Calu3 (cell line): ENCODE measurements at places on chromosomes 3 and 15.

DNA sequence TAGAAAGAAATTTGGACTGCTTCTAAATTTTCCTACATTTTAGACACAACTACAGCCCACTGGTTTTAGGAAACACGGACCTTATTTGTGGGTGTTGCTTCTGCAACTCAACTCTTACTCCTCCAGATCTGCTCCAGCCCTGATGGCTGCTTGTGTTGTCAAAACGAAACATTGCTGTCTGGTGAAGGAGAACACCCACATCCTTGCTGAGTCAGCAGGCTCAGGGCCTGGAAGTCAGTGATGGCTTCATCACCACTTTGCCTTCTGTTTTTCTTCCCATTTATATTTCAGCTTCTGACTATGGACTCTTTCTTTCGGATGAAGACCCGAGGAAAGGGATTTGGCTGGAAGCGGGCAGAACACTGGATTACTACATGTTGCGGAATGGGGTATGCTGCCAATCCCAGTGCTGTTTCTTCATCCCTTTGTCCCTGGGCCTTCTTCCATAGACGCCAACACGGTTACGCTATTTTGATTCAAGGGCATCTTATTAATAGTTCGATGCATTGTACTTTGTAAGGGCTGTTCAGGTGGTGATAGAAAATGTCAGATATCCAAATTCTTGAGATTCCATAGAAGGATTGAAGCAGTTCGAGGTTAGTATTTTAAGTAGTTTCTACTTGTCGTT is 392.6 kb upstream of the TPM1 start:
- DNase-seq: no peak

DNA sequence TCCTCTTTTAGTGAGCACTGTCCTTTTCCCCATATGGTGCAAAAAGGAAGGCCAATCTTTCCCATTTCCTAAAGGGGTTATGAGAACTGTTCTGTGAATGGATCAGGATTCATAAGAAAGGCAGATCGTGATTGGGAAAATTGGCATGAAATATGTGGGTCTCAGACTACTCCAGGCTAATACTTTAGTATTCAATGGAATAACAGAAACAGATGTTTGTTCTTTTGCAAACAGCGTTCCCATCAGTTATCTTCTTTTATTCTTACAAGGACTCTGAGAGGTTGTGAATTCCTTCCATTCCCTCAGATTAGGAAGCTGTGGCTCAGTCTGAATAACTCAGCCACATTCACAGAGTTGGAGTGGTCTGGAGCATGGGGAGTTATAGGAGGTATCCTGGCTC is 51.3 kb upstream of the MTMR10 start:
- no peak for DNase-seq

- DNase-seq: no peak
Measured at GRCh38 chr3:60308808-60309207, 942.4 kb downstream of the FHIT start.

- no peak for DNase-seq
Measured at GRCh38 chr3:54515441-54516213, 393.3 kb downstream of the CACNA2D3 start.

DNA sequence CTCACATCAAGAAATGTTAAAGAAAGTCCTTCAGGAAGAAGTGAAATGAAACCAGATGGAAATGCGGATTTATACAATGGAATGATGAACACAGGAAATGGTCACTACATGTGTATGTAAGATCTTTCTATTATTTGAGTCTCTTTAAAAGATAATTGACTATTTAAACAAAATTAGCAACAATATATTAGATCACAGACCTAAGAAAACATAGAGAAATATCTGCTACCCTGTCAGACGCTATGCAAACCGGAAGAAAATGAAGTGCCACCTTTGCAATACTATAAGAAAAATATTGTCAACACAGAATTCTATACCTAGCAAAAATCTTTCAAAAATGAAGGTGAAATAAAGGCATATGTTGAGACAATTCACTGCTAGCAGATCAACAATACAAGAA is 17.2 kb downstream of the RAB6B start:
- no peak for DNase-seq

GRCh38 chr15:78023865-78024518 is 53.5 kb downstream of the TBC1D2B start:
- no peak for DNase-seq

- DNase-seq: no peak
Measured at GRCh38 chr15:83930392-83931212, 276.7 kb downstream of the ADAMTSL3 start.

- no peak for DNase-seq
Measured at GRCh38 chr3:39127269-39127907, 19.9 kb downstream of the TTC21A start.

DNA sequence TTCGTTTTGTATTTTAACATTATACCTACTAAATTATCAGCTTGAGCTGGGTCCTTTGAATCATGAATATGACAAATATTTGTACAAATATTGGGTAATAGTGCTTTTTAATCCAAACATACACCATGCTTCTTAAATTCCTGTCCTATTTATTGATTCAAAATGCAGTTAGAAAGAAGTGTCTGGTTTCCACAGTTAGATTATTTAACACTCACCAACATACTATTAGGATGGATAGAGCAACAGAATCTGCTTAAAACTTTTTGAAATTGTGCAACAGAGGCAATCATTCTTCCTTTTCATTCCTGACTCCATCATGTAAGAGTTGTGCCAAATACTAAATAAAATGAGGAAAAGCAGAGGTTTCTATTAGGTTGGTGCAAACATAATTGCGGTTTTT is 281.2 kb downstream of the LSAMP start:
- no peak for DNase-seq

- no peak for DNase-seq
Measured at GRCh38 chr15:41606997-41607396, 48.0 kb downstream of the TYRO3 start.

DNA sequence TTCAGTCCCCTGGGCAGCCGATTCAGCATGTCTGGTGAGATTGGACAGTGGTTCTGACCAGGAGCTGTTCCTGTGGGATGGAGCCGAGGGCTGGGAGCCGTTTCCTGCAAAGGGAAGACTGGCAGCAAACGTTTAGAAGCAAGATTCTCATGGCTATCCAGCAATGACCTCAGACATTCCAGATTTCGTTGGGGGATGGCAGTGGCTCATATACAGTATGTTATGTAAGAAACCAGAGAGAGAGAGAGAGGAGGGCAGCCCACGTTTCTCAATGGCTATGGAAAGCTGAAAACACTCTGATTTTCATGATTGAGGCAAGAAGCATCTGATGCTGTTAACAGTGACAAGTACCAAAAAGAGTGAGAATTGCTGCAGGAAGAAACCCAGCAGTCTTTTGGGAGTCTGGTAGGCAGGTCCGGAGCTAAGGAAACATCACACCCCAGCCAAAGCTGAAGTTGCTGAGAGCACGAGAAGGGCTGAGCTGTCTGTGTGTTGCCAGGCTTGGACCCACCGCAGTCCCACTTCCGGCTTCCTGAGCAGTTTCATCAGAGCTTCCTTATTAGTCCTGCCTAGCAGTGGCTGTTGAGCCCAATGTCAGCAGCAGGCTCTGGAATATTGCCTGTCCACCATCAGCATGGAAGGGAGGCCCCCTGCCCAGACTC is 25.6 kb upstream of the VPS8 start:
- DNase-seq: no peak

DNA sequence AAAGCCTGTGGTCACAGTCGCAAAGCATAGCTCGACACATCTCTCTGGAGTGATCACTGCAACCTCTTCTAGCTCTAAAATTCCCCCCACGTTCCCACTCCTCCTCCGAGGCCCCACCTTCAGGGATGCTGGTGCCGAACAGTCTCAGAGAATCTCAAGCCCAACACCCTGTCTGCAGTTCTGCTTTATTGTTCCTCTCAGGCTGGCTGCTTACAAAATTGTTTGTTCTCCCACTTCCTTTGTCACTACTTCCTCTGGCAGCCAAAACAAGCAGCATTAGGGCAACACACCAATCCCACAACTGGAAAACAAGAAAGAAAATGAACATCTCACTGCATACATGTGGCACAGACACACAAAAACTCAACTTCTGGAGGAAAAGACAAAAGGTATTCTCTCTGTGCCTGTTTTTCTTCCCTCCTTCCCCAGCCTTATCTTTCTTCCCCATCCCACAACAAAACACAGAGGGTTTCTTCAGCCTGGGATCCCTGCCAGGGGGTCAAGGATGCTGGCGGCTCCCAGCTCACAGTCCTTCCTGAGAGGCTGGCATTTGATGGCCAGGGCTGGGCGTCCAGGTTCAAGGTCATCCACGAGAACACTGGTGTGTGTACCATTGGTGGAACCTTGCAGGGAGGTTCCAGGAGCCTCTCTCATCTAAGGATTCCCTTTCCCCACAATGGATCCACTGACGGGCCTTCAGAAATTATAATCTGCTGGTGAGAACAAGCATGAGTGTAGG is 108.4 kb downstream of the TMCO5A start:
- DNase-seq: no peak

- no peak for DNase-seq
Measured at GRCh38 chr3:105349684-105350387, 16.9 kb upstream of the ALCAM start.

DNA sequence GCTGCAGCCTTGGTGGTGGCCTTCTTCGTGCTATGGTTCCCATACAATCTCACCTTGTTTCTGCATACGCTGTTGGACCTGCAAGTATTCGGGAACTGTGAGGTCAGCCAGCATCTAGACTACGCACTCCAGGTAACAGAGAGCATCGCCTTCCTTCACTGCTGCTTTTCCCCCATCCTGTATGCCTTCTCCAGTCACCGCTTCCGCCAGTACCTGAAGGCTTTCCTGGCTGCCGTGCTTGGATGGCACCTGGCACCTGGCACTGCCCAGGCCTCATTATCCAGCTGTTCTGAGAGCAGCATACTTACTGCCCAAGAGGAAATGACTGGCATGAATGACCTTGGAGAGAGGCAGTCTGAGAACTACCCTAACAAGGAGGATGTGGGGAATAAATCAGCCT is 10.4 kb downstream of the CYP8B1 start:
- no peak for DNase-seq

DNA sequence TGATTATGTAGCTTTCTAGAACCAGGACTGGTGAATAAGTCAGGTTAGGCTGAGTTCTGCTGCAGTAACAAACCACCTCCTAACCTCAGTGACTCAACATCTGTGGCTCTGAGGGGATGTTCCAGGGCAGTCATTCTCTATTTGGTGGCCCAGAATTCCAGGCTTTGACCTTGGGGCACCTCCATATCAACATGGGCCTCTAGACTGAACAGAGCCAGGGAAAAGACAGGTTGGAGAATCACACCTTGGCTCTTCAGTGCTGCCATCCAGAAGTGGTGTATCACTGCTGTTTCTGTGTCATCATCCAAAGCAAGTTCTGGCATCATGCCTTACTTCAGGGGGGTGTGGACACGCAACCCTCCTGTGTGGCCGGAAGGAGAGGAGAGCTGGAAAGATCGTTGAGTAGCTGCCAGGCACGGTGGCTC is 15.3 kb downstream of the ZBTB47 start:
- DNase-seq: no peak

GRCh38 chr15:47715402-47715801 is 1.9 kb upstream of the SEMA6D start:
- DNase-seq: no peak

- DNase-seq: no peak
Measured at GRCh38 chr15:43968551-43968950, 141.7 kb downstream of the WDR76 start.
